ENCODE measurements at places on chromosomes 7 and 10.

DNA sequence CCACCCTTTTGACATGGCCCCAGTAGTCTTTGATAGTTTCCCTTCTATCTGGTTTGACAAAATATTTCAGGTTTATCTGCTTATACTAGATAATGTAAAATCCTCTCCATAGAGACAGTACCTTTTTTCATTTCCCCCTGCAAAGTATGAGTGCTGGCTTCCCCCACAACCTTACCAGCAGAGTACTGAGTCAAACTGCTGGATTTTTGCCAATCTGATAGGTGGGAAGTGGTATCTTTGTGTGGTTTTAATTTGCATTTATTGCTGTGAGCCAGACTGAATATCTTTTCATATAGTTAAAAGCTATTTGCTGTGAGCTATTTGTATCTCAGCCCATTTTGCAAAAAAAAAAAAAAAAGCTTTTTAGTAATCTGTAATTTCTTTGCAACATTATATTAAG lies 32.1 kb upstream of the HECTD2 start:
- DNase-seq, result no peak

DNA sequence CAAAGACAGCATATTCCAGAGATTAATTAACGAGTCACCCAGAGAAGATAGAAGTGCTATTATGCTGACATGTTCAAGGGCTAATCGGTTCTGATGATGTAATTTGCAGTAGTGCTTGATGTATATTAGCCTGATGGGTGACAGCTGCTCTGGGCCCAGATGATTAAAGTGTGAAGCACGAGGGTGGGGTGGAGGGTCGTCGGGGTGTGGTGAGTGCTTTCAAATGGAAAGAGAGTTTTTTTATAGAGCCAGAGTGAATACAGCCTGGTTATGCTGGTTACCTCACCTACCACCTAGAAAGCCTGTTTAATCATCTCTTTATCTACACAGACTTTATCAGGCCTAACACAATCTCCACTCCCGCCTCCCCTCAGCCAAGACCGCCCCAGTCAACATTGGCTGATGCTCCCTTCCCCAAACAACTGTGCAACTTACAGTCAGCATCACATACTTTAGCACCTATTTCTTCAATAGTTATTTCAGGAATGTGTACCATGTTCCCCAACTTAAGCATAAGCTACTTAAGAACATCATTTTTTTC lies 11.5 kb upstream of the STN1 start:
- no peak for DNase-seq

DNA sequence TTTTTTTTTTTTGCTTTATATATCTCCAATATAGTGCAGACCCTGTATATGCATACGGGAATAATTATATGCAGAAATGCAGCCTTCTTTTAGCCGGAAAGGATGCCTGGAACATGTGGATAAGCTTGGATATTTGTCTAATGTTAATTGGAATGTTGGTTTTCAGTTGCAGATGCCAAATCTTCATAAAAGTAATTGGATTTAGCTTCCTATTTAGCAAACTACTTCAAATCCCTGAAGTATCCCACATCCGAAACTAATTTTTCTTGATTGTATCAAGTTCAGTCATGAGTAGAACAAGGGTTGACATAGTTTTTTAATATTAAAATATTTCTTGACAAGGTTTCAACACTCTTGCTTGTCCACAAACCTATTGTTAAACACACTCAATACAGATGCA lies 281.7 kb downstream of the BBS9 start:
- DNase-seq, result no peak

DNA sequence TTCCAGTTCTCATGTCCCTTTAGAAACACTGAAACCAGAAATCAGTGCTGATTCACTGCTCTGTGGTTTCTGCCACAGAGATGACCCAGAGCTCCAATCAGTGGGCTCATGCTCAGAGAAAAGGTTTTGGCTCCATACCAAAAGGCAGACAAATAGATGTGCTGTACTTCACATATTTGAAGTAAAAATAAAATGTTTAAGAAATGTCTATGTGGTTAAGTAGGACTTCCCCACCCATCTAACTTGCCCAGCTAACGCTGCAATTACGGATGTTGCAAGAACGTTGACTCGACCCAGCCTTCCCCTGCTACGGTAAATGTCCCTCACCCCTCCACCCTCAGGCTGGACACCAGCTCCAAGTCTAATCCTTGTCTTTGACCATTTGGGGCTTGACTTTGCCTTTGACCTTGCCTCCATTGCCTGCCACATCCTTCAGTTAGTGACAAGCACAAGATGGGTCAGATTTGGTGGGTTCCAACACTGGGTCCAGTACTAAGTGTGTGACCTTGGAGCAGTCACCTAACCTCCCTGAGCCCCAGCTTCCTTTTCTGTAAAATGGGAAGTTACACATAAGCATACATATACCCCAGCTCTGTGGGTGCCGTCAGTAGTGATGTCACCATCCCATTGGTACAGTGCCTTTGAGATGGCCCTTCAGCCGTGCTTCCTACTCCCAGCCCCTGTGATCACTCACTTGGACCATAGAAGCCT lies 95.8 kb downstream of the CHST15 start:
- peak; percentile 98 for DNase-seq

DNA sequence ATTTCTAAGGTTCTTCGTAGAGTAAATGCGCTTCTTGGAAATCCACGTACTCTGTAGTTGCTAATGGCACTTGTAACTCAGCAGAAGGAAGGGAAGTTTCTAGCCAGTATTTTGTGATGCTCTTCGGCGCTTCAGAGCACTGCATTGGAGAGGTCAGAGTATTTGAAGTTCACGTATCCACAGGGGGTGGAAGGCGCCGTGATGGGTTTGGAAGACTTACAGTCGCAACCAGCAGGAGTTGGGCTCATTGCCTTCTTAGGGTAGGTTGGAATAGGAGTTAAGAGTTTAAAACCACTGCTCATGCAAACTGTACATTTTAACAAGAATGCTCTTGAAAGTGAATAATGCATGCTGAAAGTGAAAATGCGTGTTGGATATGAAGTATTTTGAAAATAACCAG lies 49.1 kb downstream of the SHH start:
- no peak for DNase-seq

- DNase-seq, result no peak
These were observed 86.1 kb downstream of the LHPP start for GRCh38 chr10:124547647-124548168.

- no peak for DNase-seq
These were observed 116.0 kb downstream of the EGFR start for GRCh38 chr7:55134786-55135185.

DNA sequence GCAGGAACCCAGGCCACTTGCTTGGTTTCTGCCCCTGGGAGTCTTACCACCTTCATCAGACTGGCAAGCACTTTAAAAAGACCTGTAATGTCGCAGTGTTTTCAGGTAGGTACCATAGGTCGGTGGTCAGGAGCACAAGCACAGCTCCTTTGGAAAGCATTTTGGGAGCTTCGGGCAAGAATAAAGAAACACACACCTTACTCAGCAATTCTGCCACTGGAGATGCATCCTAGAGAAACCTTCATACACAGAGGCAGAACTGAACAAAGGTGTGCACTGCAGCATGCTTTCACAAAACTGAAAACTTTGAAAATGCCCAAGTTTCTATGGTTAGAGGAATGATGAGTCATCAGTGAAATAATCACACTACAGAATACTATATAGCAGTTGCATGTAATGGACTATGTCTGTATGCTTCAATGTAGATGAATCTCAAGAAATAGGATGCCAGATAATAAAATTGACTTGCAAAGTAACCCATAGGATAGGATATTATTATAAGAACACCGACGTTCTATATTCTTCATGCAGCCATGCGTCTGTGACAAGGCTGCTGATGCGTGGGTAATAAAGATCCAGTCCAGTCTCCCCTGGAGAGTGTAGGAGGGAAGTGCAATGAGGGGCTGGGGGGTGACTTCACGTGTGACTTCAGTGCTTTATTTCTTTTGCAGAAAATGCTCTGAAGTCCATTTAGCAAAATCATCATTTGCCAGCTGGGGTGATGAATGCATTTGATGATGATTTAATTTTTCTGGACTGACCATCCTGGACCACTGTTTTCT lies 309.5 kb downstream of the WDR37 start:
- DNase-seq, result no peak

DNA sequence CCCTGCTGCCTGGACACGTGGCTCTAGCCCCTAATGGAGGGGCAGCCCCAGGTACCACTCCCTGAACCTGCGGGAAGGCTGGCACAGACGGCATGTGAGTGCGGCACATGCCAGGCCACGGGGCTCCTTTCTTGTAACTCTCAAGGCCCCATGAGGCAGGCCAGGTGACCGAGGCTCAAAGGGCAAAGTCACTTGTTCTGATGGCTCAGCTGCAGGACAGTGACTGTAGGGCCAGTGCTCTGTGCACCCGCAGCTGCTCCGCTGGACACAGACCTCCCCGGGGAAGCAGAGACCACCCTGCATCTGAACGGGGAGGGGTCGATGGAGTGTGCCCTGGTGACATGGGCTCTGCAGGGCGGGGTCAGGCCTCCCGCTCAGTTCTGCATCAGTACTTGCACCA lies 55.3 kb downstream of the PTPRE start:
- no peak for DNase-seq

DNA sequence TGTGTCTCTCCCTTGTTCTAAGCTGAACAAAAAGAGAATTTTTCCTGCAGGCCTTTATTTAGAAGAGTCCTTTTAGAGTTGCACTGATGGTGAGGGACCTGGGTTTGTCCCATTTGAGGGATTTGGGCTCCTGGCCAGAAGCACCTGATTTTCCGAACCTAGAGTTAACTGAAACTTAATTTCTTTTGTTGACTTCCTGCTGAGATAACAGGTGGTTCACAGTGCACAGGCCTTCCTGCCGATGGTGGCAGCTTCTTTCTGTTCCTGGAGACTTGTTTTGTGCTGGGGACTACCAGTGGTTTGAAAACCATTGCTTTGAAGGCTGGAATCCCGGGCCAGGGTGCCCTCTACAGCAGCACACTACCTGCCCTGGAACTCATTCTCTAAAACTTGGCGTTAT lies 99.2 kb downstream of the SUGCT start:
- DNase-seq, result no peak

GRCh38 chr7:76397409-76398183 lies 11.9 kb downstream of the SSC4D start:
- peak; percentile 65 for DNase-seq
